ENCODE measurements at places on chromosomes 2 and 18. TPM values are rescaled to one million over a fixed set of nuclear protein-coding genes. Genes with fewer than 3 reads are reported as not detected.

DNA sequence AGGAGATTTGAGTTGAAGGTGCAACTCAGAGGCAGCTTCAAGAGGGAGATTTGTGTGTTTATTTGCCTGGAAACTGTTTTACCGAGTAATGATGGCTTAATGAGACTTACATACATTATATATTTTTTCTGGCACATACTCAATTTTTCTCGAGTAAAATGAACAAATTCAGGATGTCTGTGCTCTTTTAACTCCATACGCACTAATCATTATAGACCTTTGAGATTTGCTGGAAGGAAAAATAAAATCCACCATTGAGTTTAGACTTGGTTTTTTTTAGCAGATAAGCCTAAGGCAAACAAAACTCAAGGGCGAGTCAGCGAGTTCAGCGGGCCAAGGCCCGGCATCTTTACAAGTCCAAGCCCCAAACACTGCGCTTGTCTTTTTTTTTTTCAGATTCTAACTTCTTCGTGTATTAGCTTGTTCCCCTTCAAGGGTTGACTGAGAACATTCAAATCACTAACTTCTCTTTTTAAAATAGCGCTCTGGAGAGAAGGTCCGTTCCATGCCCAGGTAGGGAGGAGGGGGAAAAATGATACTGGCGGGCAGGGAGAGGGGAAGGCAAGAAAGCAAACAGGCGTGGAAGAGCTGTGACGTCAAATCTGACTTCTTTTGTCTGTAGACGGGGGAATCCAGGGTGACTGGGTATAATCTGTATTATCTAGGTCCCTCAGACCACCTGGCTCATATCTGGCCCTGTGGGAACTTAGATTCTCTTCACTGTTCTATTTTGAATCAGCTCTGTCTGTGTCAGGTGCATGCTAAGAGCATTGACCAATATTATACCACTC, 72.7 kb upstream of the MAP3K20 start:
- H3K4me3 ChIP-seq, result no peak overlapping the region
- H3K27ac ChIP-seq, result no peak overlapping the region
- no peaks in the 10 kb centered on the region for H3K36me3 ChIP-seq
- no peaks in the 10 kb centered on the region for H3K4me1 ChIP-seq

DNA sequence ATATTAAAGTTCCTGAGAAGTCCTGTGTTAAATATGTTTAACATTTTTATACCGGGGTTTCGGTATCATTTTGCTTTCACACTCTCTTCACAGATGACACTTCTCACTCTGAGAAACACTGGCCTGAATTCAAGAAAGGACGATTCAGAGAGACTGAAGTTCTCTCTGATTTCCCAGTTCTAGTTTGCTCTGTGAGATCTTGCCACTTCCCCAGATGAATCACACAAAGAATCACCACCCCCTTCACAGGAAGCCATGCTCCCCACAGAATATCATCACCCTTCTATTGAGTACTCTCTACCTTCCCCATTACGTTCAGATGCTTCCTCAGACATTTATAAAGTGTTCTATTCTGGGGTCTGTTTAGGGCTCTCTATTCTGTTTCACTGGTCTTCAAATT, 16.1 kb upstream of the CD207 start:
- peak; percentile 79 for DNase-seq
- H3K4me1 ChIP-seq, result peaks cover 88% of the 10 kb centered on the region
- H3K36me3 ChIP-seq, result no peaks in the 10 kb centered on the region
- peak overlapping the region; percentile 74 for H3K4me3 ChIP-seq
- H3K27ac ChIP-seq, result peak overlapping the region; percentile 82

- no peak overlapping the region for H3K27ac ChIP-seq
- H3K4me3 ChIP-seq, result no peak overlapping the region
- peaks cover under 1% of the 10 kb centered on the region for H3K27me3 ChIP-seq
- H3K4me1 ChIP-seq, result peaks cover 11% of the 10 kb centered on the region
- H3K36me3 ChIP-seq, result no peaks in the 10 kb centered on the region
Measured at GRCh38 chr2:191167766-191168165, 17.0 kb upstream of the STAT4 start.

- H3K36me3 ChIP-seq, result peaks cover 18% of the 10 kb centered on the region
- no peak for DNase-seq
- no peaks in the 10 kb centered on the region for H3K27me3 ChIP-seq
- no peak overlapping the region for H3K4me3 ChIP-seq
Measured at GRCh38 chr2:28129955-28130695, 239.6 kb downstream of the BABAM2 start.

- no peak for DNase-seq
- no peak overlapping the region for H3K4me3 ChIP-seq
- no peaks in the 10 kb centered on the region for H3K4me1 ChIP-seq
- peaks cover 3% of the 10 kb centered on the region for H3K27me3 ChIP-seq
Measured at GRCh38 chr2:77228391-77228790, 293.8 kb downstream of the LRRTM4 start.

The TCF23 gene
- not detected for polyA plus RNA-seq

The ELOA2 gene
- not detected for polyA plus RNA-seq

The CHRND gene
- not detected for polyA plus RNA-seq

The CCDC68 gene
- not detected for polyA plus RNA-seq

The MYL12A gene
- polyA plus RNA-seq, result 4,711 TPM

The REG3G gene
- not detected for polyA plus RNA-seq

Measured in immature natural killer cell (primary cell).